K562 (cell line): ENCODE measurements at places on chromosomes 6 and 20. TPM values are rescaled to one million over a fixed set of nuclear protein-coding genes. Genes with fewer than 3 reads are reported as not detected.

DNA sequence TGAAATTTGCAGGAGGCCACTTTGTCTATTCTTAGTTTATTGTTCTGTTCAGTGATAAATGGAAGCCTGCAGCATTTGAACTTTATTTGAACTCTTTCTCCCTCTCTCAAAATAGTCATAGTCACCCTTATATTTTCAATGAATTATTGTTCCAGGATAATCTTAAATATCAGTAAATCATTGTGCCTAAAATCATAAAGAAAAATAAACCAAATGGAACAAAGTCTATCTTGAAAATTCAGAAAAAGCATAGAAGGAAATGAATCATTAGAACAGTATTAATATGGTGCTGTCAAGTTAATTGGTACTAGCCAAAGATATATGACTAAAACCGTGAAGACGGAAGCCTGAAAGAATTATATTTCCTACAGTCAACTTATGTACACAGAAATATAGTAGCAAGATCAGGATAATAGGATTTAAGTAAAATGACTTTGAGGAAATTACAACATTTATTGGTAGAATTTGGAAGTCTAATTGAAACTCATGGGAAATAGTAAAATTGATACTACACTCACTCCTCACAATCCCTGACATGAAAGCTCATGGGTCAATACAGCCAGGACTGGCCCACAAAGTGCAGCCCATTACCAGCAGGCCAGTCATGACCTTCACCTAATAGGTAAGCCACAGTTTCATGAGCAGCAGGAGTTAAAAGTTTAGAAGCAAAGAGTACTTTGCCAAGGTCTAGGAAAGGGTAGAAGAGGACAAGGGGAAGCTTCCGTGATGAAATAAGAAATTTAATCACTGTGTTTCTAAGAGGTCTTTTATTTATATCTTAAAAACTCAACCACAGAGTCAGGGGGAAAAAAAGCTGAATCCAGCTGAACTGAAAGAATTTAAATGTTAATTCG, 119.9 kb upstream of the ENPP5 start:
- no peak for DNase-seq

DNA sequence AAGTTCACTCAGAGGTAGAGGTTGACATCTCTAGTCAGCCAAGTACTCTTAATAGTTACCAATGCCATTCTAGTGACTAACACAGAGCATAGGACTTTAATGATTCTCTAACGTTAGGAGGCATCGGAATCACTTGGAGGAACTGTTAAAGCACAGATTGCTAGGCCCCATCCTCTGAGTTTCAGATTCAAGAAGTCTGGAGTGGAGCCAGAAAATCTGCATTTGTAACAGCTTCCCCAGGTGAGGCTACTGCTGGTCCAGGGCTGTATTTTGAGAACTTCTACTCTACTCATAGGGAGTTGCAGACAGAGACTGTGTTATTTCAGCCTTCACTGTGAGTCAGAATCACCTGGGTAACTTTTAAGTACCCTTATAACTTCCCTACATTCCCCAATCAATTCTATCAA, 5.7 kb downstream of the LMBRD1 start:
- no peak for DNase-seq

DNA sequence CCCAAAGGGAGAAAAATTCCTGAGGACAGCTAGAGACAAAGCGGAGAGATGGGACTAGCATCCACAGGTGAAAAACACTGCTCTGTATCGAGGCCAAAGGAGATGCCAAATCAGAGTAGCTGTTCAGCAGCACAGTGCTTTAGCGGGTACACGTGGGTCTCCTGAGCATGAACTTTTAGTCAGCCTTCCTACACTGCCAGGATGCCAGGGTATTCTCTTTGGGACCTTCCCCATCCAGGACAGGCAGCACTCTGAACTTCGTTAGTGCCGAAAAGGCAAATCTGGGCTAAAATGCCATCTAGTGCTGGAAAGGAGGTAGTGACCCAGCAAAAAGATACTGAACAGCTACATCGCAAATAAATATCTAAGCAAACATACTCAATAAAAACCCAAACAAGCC, 64.9 kb downstream of the C6orf58 start:
- DNase-seq, result no peak

- DNase-seq, result no peak
Measured at GRCh38 chr6:86537292-86537861, 400.0 kb upstream of the HTR1E start.

DNA sequence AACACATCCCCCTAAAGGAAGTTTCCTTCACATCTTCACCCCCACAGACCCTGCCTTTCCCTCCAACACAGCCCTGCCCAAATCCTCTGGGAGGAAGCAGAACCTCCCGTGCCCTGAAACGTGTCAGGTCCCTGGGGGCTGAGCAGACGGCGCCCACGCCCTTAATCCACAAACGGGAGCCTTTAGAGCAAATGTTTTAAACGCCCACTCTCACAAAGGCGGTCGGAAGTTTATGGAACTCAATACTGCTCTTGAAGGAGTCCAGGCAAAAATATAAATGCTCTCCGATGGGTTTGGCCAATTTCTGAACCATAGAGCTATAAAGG, 237.1 kb upstream of the AFDN start:
- no peak for DNase-seq

GRCh38 chr6:158861686-158862381, 42.7 kb upstream of the EZR start:
- no peak for DNase-seq

DNA sequence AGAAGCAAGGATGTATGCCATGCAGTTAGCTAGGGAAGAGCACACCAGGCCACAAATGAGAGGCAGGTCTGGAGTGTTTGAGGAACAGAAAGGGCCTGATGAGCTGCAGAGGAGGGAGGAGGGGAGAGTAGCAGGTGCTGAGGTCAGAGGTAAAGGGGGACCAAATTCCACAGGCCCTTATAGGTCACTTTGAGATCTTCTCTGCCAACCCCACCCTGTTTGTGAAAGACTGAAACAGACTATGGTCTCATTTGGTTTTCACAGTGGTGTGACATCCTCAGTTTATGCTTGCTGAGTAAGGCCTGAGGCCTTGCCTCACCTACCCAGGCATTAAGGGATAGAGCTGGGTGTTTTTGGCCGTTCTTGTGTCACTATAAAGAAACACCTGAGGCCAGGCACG, 187.7 kb upstream of the MYLIP start:
- no peak for DNase-seq

- no peak for DNase-seq
Measured at GRCh38 chr6:81608776-81609175, 143.7 kb downstream of the TENT5A start.

DNA sequence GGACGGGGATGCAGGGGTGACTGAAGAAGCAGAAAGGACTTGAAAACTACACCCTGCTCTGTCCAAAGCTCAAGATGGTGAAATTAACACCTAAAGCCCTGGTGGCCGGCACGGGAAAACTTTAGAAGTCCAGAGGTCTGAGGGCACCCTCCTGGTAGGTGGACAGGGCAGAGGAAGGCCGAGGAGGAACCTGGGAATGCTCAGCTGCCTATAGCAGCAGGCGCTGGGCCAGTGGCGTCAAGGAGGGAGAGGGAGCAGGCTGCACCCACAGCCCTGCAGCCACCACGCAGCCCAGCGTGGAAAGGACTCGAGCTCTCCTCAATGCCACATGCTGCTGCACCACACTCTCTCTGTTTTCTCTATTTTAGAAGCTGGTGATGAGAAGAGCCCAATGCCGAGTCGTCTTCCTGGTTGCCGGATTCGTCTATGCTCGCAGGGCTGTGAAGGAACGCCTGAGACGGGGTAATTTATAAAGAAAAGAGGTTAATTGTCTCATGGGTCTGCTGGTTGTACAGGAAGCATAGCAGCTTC, 248.3 kb upstream of the AFDN start:
- DNase-seq, result no peak

- DNase-seq, result no peak
Measured at GRCh38 chr20:4717816-4718570, 3.7 kb upstream of the PRND start.

GRCh38 chr6:7911345-7911725, 747 bp upstream of the TXNDC5 start:
- DNase-seq, result no peak

DNA sequence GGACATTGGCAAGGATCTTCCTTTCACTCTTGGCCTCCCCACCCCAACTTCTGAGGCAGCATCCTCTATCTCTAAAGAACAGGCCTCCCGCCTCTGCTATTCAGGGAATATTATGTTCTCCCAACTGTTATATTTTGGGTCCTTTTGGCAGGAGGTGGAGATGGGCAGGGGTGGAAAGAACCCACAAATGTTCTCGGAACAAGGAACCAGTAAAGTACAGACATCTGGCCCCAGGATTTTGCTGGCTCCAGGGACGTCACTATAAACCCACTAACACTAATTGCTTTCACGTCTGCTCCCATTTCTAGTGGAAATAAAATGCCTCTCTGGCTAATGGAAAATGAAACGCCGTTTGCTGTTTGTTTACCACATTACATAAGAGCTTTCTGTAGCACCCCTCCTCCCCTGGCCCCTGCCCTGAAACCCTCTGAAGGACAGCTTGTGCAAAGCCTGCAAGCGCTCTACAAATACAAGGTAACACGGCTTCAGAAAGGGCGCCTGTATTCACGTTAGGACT, 77.7 kb upstream of the TBC1D7 start:
- DNase-seq, result no peak

DNA sequence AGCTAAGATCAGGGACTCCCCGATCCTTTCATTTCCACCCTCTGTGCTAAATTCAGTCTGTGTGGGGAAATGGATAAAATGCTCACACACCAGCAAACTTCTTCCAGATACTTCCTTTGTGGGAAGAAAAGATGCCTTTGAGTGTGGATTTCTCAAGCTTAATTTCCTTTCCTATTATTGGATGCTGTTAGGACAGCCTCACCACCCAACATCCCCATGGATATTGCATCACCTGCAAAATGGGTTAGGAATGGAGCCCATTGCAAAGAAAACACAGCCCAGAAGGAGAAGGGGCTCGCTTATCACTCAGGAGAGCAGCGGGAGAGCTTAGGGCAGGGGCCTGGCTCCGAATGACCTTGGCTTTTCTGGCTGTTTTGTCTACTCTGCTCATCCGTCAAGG, 272.2 kb downstream of the CDC5L start:
- no peak for DNase-seq

DNA sequence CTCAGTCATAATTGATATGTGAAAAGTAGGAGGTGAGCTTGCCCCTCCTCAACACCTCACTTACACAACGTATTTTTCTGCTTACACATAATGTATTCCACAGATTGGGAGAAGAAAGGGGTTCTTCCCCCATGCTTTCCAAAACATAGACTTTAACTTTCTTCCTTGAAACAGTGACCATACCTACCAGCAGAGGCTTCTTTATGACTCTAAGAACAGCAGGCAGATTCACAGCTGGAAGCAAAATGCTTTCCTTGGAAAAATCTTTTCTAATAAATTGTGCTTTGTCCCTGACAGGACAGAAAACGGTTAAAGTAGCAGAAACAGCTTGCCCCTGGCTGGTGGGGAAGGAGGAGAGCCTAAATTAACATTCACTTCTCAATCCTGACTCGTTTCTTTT, 629.1 kb upstream of the IMPG1 start:
- DNase-seq, result no peak

GRCh38 chr20:58194175-58194791, 34.2 kb downstream of the ANKRD60 start:
- peak; percentile 24 for DNase-seq

DNA sequence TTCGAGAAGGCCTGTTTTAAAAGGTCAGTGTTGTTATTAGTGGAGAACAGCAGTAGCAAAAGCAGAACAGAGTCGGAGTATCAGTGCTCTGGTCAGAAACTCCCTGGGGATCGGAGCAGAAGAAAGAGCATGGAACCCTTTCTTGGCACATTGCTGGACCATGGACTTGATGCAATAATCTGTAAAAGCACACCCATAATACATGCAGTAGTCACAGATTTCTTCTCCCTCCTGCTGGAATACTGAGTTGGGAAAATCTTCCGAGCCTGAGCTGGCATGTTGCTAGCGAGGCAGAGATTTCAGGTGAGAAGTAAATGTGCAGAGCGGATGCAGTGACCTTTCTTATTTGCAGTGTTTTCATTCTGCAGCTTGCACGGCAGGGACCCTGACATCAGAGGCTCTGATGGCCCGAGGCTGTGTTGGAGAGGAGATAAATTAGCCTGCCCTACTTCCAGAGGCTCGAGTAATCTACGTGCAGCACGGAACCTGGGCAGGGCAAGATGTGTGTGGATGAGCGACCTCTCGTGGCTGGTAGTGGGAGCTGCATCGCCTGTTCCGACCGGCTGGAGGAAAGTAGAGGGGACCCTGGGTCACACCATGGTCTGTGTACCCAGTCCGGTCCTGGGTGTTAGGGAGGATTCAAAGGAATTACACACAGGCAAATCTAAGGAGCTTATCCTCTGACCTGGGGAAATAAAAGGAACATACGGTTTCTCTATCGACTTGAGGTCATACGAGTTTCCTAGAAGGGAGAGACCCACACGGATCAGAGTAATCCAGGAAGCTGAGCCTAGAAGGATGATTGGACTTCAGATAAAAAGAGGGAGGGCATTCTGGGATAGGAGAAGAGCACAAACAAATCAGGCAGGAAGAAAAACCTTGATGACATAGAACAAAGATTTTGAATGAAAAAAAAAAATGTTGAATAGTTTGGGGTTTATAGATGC, 137.0 kb upstream of the STMND1 start:
- peak; percentile 79 for DNase-seq

DNA sequence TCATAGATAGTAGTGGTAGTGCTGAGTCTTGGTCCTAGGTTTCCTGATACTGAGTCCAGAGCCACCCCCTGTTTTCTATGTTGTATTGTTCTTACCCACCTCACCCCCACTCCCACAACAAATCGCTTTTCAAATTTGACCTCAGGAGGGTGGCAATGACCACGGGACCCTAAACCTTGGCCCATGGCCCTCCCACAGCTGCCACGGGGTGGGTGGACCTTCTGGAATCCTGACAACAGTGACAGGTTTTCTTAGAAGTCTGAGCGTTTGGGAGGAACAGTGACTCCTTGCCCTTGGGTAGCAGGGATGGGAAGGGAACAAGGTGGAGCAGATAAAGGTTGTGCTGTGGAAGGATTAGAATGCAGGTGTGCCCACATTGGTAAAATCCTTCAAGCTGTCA, 36.9 kb downstream of the TGM3 start:
- DNase-seq, result no peak

- DNase-seq, result no peak
Measured at GRCh38 chr20:49969946-49970345, 12.8 kb upstream of the SNAI1 start.

GRCh38 chr6:123632641-123633040, 4.1 kb downstream of the TRDN start:
- no peak for DNase-seq

ENPP5 gene
- total RNA-seq, result not detected in 2 replicates

AKAP7 gene
- 1.2 and 1.6 TPM in 2 replicates for total RNA-seq

SLC22A7 gene
- total RNA-seq, result not detected in 2 replicates

KCNK5 gene
- total RNA-seq, result 41.6 and 45.8 TPM in 2 replicates

METTL24 gene
- total RNA-seq, result not detected in 2 replicates

DNPH1 gene
- total RNA-seq, result 127 and 140 TPM in 2 replicates

SRSF6 gene
- 140 and 141 TPM in 2 replicates for total RNA-seq

EZR gene
- 125 and 143 TPM in 2 replicates for total RNA-seq

DEFB119 gene
- not detected in 2 replicates for total RNA-seq

RBPJL gene
- not detected in 2 replicates for total RNA-seq

TRIM26 gene
- 5.0 and 5.3 TPM in 2 replicates for total RNA-seq

SLC2A10 gene
- 0.16 and 0.58 TPM in 2 replicates for total RNA-seq

KCNG1 gene
- 0.76 and 1.5 TPM in 2 replicates for total RNA-seq

CPXM1 gene
- total RNA-seq, result 0.47 and 0.49 TPM in 2 replicates
